NCI-H2171 (cell line): ENCODE measurements at places on chromosomes 7 and 10.

- no peak for DNase-seq
These were observed 18.5 kb downstream of the ITGB1 start for GRCh38 chr10:32939296-32940111.

DNA sequence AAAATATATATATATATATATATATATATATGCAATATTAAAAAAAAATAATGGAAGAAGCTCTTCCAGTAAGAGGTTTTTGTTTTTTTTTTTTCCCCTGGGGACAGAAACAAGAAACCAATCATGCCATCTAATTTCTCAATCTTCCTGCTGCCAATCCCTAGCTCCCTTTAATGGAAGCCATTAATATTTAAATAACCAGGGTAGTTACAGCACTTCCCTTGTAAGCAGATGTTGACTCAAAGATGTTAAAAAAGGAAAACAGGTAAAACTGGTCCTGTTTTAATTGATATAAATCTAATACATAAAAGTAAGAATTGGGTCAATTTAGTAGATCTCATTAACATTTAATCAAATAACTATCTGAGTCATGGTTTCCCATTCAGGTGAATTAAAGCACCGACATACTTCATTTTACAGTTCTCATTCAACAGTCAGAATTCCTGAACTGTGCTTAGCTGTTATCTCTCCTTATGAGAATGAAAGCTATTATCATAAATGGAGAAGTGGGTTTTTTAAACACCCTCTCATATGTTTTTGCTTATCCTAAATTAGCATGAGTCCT is 22.6 kb downstream of the CPVL start:
- peak; percentile 71 for DNase-seq

DNA sequence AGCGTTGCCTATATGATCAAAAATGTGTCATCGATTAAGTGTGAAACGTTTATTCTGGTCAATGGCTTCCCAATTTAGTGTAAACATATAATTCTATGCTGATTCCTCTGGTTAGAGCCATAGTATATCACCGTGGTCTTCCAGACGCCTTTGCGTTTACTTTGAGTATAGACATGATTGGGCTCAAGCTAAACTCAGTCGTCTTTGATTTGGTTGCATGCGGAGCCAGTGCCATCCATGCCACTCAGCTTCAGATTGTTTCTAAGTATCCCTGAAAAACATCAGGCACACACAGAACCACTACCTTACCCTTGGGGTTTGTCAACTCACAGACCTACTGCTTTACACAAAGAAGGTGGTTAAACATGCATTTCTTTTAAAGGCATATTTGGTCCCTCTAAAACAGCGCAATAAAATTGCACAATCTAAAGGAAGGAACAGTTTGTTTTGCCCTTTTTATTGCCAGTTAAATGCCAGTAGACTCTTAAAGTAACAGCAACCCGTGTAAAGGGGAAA is 273.6 kb upstream of the KLF6 start:
- no peak for DNase-seq

- no peak for DNase-seq
These were observed 133.6 kb downstream of the BMPER start for GRCh38 chr7:34038816-34039470.

DNA sequence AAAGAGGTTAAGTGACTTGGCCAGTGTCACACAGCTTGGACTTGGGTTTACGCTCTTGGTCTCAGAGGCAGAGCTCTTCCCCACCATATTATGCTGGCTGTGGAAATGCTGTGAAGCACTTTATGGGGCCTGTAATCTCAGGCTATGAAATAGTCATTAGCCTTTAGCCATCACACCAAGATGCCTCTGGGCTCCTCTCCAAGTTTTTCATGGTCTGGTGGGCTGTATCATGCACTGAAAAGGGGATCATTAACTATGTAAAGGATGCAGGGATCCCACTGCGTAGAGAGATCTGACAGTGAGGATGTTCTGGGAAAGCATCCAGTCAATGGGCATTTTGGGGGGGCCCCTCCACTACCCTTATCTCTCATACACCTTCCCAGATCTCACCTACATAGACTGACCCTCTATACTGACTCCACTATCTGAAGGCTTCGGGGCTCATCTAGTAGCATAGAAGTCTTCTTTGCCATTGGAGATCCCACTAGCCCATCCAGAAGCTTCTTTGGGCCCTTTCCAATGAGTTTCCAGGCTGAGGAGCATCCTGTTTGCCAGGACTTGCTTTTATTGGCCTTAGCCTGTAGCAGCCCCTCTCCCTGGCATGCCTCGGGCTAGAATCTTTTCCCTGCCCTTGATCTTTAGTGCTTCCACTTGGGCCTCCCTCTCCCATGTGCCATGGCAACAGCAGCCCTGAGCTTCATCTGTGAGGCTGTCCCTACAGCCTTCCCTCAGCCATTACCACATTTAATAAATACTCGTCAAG is 19.6 kb downstream of the FRMPD2 start:
- DNase-seq = no peak

DNA sequence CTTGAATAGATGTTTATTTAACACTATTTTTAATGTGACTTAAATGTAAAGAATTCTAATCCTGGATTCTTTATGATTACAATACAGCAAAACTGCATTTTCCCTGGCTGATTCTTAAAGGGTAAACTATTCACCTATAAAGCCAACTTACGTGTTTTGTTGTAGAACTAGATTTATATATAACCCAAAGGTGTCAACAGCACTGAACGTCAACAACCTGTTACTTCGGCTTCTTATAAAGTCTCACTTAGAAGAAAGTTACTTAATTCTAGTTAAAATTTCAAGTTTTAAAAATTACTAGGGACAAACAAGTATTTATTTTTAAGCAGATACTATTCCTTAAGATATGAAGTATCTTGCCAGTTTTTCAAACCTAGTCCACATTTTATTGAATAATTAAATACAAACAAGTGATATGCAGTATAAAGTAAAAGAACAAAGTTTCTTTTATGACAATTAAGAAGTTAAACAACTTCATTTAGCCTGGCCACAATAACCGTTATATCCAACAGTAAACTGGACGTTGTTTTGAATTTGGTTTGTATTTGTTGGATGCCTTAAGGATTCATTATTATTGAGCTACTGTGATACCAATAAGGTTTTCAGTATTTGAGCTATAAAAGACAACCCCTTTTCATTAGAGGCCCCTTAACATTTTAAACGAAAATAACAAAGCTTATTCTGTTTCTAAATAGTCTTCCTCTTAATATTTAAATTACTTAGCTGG is 83.1 kb downstream of the SNX10 start:
- no peak for DNase-seq

DNA sequence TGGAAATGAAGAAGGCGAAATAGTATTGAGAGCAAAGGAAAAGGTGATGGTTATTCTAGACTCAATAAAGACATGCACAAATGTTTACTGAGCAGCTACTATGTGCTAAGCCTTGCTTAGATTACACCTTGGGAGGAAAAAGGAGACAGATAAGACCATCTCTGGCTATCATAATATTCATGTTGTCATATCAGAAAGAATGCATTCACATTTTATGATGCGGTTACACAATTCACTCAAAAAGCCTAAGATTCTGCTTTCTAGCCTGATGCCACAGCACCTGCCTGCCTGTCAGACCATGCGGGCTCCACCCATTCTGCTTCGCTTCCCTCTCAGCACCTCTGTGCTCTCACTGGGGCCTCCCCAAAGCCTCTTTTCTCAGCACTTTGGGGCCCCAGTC is 100.9 kb downstream of the JCAD start:
- no peak for DNase-seq

DNA sequence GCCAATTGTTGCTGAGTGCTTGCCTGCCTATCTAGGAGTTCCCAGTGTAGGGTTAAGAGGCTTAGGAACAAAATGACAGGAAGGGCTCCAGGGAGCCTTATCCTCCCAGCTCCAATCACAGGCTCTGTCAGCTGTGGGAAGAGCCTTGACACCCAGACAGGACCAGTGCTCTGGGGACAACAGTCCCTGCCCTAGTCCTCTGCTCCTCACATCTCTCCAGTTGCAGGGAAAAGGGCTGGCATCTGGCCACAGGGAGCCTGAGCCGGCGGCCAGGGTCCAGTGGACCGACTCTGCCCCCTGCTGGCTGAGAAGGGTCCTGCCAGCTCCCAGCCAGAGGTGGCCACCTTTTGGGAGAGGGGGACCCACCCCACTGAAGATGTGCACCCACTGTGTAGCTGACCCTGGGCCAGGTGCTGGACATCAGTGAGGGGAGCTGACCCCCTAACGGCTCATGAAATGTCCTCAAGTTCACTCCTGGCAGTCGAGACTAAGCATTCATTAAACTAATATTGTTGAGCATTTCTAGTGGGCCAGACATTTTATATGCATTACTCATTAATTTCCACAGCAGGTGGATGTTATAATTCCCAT is 17.6 kb downstream of the DNAJB12 start:
- DNase-seq = no peak

GRCh38 chr7:15085366-15085765 is 182.8 kb upstream of the DGKB start:
- no peak for DNase-seq

- DNase-seq = no peak
These were observed 64.4 kb upstream of the PDGFA start for GRCh38 chr7:584122-584465.

- DNase-seq = no peak
These were observed 588 bp upstream of the PAOX start for GRCh38 chr10:133378251-133379096.

DNA sequence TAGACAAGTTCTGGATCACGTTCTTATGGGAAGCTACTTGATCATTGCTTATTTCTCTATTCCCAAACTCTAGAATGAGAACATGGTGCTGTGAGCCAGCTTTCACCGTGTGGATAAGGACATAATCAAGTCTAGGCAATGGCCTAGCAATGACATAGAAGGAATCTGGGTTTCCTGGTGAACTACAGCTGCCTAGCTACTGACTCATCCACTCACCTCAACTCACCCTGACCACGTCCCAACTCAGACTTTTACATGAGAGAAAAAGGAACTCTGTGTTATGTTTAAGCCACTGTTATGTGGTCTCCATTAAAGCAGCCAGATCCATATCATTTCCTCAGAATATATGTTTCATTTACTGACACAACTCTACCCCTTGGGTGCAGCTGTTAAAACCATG is 18.8 kb upstream of the MET start:
- DNase-seq = no peak

- DNase-seq = no peak
These were observed 897.2 kb downstream of the CNTNAP2 start for GRCh38 chr7:147013825-147014224.

GRCh38 chr7:29914180-29914579 is 75.4 kb downstream of the SCRN1 start:
- DNase-seq = no peak
